ENCODE measurements at places on chromosomes 4 and X.

GRCh38 chrX:19785647-19786046, 101.8 kb downstream of the SH3KBP1 start:
- no peak for DNase-seq

GRCh38 chr4:123976285-123976684, 579.7 kb downstream of the SPRY1 start:
- peak; percentile 12 for DNase-seq

- no peak for DNase-seq
These were observed 43.4 kb downstream of the NUDT6 start for GRCh38 chr4:122879001-122879400.

DNA sequence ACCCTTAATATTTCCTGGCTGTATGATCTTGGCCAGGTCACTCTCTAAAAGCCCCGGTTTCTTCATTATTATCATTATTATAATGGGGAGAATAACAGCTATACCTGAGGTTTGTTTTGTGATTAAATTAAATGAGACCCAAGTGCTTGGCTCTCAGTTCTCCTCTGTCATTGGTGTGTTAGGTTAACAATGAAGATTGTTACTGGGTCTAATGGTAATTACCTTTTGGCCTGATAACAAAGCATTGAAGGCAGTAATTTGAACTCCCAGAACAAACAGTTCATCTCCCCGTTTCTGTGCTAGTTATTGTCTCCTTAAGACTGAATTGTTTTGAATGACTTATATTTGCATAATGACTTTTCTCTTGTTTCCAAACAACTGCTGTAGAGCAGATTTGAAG, 6.8 kb upstream of the ANAPC4 start:
- DNase-seq, result peak; percentile 40

GRCh38 chr4:104451573-104451972, 43.1 kb downstream of the CXXC4 start:
- peak; percentile 13 for DNase-seq

- no peak for DNase-seq
These were observed 514.7 kb upstream of the SPANXN1 start for GRCh38 chrX:144732588-144732987.

DNA sequence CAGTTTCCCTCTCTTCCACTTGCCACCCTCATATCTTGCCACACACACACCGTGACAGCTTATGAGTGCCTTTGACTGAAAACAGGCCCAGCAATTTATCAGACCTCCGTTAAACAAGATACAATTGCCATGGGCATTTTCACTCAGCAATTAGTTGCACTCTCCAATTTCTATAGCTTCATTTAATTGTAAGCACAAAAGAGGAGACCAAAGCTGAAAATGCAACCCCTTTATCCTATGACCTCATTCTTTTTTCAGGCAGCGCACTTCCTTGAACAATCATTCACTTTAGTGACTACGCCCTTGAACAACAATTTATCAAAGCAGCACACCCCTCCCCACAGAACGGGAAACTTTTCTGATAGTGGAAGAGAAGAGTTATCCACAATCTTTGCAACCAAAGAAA, 4.1 kb downstream of the POF1B start:
- DNase-seq, result peak; percentile 79

- DNase-seq, result no peak
These were observed 9.2 kb upstream of the RNF150 start for GRCh38 chr4:141142423-141142822.

GRCh38 chr4:103067841-103068547, 8.6 kb downstream of the SLC9B2 start:
- no peak for DNase-seq

- DNase-seq, result no peak
These were observed 39.5 kb downstream of the TMEM165 start for GRCh38 chr4:55435141-55435841.

DNA sequence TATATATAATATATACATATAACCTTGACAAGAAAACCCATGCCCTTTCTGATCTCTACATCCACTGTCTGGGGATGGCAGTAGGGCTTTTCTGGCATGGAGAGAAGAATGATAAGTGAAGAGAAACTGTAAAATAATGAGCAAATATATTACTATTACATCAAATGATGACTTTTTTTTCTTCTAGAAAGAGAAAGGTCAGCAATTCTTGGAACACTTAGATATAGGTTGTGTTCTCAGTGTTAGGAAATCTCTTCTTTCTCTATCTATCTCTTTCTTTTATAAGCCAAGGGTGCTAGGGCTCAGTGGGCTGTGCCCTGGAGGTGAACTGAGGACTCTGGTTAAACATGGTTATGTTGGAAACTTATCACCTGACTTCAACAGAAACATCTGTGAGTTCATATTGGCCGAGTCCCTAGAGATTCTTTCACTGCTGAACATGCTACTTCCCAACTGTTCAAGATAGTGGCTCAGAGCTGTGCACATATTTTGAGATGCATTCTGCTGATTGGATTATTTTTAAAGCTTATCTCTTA, 265.1 kb downstream of the GBA3 start:
- DNase-seq, result no peak

DNA sequence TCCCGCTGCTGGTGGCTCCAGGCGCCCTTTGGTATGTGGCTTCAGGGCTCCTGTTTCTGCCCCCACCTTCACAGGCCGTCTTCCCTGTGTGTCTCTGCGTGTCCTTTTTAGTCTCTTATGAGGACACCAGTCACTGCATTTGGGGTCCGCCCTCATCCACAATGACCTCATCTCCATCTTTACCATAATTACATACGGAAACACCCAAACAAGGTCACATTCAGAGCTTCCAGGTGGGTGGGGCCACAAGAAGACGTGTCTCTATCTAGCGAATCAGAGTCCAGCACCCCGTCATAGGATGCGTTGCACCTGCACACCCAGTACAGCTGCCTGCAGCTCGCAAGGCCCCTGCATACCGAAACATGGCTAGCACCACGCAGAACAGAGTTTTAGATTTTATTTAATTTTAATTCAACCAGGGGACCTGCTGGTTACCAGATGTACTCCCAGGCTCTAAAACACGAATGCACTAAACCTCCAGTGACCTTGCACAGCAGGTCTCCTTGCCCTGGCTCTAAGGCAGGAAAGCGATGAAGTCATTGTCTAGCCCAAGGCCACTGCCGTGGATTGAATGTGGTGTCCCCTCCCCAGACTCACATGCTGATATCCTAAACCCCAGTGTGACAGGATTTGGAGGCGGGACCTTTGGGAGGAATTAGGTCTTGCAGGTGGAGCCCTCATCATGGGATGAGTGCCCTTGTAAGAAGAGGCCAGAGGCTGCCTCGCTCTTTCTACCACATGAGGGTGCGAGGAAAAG, 30.3 kb downstream of the ABLIM2 start:
- no peak for DNase-seq

- DNase-seq, result no peak
These were observed 30.9 kb downstream of the SLAIN2 start for GRCh38 chr4:48372272-48372671.

GRCh38 chr4:42865572-42866189, 26.8 kb upstream of the GRXCR1 start:
- DNase-seq, result no peak

DNA sequence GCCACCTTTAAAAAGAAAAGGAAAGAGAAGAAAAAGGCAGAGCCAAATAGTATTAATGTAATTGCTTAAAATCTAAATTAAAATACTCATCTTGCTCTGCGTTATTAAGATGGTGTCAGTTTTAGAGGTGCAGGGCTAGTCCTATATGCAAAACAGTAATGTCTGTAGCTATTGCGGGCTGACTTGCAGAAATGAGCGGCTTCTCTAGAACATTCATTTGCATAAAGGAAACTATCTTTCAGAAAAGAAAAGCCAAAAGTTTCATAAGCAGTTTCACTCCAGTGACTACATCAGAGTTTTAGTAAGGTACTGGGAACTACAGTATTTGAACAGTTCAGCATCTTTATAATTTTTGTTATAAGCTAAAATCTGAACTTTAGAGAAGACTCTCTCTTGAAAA, 6.0 kb downstream of the SMAD1 start:
- DNase-seq, result no peak

- DNase-seq, result no peak
These were observed 45.6 kb downstream of the GPC3 start for GRCh38 chrX:133939655-133940302.

DNA sequence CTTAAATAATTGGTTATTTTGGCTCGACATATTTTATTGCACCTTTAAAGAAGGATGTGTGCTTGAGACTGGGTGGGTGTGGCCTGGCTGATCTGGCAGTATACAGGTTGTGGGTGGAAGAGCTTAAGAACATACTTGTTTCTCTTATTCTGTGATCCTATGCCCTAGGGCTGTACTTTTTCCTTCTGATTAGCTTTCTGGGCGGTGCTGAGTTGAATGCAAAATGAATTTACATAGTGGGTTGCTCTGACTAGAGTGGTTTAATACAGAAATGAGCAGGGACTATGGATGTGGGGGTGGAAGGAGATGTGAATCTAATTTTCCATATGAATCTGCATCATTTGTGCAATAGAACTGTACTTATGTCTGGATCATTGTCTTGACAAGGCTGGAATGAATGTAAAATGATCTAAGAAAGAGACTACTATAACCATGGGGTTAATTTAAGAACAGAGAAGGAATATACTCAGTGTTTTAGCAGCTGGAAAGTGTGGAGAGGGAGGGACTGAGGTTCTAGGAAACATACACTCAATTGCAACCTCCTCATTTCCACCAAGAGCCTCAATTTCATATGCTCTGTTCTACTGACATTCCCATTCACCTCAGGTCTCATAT, 73.7 kb downstream of the RLIM start:
- DNase-seq, result no peak

DNA sequence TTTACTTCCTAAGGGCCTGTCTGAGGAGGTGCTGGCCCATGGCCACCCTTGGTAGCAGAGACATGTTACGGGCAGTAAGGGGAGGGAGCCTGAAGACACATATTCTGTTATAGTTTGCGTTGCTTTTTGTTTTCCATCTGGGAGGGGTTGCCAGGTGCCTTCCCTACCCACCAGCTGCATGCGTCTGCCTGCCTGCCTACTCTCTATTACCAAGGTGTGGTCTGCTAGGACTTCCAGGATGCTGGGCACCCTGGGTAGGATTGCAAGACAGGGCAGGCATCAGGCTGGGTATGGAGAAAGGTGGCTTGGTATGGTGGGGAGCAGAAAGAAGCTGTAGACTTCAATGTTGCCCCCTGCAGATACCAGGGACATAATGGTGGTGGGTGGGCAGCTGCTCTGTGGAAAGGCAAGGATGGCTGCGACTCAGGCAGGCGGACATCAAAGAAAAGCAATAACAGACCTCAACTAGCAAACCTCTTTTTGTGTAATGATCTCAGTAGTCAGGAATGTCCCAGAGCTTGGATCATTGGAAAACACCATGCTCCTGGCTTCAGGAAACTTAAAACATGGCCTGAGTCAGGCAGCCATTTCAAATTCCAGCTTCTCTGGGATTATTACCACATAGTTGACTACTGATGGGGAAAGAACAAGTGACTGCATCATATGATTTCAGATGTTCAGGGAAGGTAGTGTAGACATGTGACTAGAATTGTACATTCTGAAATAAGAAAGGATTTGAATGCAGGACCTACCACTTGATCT, 67.8 kb downstream of the HOPX start:
- no peak for DNase-seq

- DNase-seq, result no peak
These were observed 786.1 kb upstream of the AADAT start for GRCh38 chr4:170875868-170876267.

GRCh38 chrX:15451913-15452312, 41.2 kb downstream of the PIR start:
- no peak for DNase-seq

DNA sequence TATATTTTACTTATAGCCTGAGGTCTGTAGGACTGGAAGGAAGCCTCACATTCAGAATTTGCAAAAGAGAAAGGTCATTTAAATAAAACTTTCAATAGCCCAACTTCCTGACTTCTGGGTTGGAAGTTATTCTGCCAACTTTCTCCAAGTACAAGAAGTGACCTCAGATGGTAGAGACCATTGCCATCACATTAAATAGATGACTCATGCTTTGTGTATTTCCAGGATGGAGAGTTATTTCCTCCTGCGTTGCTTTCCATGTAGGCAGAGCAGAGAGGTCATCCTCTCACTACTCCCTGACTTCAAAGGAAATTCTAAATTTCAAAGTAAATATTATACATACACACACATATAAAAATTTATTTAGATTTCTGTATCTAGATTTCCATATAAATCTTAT, 73.0 kb upstream of the NR3C2 start:
- no peak for DNase-seq

GRCh38 chr4:165684177-165684805, 188.7 kb upstream of the TLL1 start:
- DNase-seq, result no peak

DNA sequence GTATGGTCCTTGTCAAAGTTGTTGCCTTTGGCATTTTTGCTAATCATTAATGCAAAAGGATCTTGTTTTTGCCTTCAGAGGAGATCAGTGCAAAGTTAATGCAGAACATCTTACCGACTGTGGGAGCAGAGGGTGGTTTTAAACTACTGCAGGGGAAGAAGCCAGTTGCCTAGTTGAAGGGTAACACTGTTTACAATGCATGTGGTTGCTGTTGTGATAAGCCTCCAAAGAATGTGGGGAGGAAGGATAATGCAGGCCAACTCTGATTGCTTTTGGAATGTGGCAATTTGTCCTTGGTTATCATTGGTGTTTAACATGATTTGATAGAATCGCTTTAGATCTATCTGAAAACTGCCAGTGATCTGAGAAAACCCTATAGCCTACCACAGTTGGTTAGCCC, 204.3 kb upstream of the TLL1 start:
- no peak for DNase-seq

DNA sequence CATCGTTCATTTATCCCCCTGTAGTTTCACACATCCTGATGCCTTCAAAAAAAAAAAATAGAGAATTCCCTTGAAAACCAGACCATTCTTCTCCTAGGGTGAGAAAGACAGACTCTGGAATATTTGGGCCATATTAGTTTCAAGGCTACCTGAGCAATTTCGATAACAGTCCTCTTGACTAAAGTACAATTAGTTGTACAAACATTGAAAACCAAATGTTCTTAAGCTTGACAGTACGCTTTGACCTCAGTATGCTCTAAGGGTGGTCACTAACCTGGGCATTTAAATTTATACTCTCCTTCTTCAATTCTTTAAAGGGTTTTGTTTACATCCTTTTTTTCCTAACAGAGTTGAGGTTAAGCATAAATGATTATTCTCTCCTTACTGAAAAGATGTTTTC, 364.6 kb upstream of the FTHL17 start:
- DNase-seq, result no peak

- DNase-seq, result peak; percentile 14
These were observed 333.1 kb downstream of the IL1RAPL1 start for GRCh38 chrX:28920153-28920943.

GRCh38 chr4:38803833-38804653, 548 bp downstream of the TLR1 start:
- DNase-seq, result no peak

- no peak for DNase-seq
These were observed 37.3 kb upstream of the NMU start for GRCh38 chr4:55673424-55673823.

DNA sequence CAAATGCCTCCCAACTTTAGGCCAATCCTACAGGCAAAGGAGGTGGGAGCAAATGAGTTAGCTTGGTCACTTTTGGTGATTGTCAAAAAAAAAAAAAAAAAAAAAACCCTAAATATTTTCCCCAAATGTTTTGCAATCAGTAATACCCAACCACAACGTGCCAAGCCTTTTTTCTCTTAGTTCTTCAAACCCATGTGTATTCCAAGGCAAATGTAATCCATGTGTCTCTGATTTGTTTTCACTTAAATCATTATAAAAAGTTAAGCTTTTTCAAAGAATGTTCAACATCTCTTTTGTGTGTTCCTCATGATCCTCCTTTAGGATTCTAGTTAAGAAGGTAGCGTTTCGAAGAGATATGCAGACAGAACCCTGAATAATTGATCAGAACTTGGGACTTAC, 328.4 kb downstream of the PAPSS1 start:
- no peak for DNase-seq
